Bone marrow (tissue), 2 donors: ENCODE measurements at places on chromosomes 7 and 10.
A peak's percentile ranks its signal among the peaks of the same experiment; 100 is the strongest.

GRCh38 chr10:106515206-106515790 is 649.2 kb downstream of the SORCS1 start:
- DNase-seq = no peak

DNA sequence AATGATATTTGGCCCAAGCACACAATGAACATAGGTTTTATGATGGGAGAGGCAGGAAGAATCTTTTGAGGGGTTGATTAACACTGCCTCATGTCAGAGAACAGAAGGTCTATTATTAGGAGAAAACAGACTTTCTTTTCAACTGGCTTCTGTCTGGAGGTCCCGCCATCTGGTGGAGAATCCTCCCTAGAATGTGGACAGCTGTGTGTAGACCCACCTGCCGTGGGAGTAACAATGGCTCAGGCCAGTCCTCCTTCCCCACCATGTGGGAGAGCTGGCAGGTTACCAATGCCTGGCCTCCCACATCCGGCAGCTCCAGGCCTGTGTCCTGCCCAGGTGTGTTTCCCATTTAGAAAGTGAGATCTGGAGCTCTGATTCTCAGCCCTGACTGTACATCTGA is 70.4 kb upstream of the AOAH start:
- DNase-seq = no peak

GRCh38 chr7:93015779-93016481 is 101.8 kb downstream of the SAMD9 start:
- DNase-seq = no peak

DNA sequence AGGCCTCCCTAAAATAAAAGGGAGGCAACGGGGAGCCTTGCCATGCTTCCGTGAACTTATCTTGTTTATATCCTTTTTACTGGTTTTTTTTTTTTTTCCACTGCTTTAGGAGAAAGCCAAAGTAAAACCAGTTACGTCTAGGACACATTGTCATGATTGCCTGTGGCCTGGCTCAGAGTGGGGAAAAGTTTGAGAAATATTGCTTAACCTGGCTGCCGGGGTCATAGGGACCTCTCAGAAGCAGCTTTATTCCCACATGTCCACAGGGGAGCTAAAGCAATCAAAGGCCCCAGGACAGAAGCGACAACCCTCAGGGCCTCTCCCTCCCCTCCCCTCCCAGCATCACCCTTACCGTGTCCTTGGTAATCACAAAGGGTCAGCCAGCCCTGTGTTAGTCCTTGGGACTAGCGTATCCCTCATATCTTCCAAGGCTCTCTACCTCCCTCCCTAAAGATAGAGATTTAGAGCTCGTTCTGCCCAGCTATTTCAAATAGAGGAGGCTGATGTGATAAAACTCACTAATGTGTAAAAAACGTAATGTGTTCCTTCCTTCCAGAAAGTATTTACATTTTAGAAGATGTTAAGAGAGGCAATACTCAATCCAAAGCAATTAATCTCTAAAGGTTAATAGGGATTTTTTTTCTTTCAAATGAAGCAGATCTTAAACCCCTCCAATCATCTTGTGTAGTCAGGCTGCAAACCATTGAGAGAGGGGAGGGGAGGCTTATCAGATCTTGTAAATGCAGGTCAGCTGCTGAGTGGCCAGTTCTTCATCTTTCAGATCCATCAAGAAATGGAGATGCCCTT is 64.8 kb upstream of the PRKAR2B start:
- DNase-seq = no peak

DNA sequence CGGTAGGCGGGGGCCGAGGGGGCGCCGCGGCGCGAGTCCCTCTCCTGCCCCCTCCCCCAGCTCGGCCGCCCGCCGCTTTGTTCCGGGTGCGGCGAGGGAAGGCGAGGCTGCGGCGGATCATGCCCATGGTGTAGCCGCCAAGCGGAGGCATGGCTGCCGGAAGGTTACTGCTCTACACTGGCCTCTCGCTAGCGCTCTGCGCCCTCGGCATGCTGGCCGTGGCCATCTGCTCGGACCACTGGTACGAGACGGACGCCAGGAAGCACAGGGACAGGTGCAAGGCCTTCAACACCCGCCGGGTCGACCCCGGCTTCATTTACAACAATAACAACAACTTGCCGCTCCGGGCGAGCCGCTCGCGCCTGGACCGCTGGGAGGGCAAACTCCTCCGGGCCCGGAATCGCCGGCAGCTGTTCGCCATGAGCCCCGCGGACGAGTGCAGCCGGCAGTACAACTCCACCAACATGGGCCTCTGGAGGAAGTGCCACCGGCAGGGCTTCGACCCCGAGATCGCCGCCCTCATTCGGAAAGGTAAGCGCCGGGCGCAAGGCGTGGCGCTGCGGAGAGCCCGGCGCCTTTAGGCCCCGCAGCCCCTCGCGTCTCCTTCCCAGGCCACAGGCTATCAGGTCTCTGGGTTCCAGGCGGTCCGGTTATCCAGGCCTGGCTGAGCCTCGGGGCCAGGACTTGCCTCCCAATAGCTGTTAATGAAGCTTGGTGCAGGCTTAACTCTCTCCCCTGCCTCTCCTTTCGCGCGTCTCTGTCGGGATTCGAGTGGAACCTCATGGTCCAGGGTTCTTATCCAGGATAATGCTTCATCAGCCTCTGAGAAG is 513 bp downstream of the TMEM178B start:
- DNase-seq = no peak

GRCh38 chr10:103620891-103621782 is 127.6 kb downstream of the NEURL1 start:
- no peak for DNase-seq

GRCh38 chr7:158567153-158567603 is 20.4 kb downstream of the PTPRN2 start:
- no peak for DNase-seq

DNA sequence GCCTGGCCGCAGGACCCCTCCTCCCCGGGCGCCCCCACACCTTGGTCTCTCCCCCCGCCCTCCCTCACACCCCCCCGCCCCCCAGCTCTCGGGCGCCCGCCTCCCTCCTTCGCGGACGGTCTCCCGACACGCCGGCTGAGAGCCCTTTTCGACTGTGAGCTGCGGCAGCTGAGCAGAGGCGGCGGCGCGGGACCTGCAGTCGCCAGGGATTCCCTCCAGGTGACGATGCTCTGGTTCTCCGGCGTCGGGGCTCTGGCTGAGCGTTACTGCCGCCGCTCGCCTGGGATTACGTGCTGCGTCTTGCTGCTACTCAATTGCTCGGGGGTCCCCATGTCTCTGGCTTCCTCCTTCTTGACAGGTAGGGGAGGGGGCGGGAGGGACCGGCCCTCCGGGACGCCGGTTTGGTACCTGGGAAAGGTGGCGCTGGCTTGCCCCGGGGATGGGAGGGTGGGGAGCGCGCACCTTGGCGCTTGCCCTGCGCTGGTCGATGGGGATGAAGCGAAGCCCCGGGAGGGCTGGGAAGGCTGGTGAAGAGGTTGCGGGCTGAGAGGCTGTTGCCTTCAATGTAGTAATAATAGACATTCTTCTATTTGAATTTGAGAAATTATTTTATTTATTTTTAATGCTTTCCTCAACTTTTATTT is at the start of gene BMPER:
Gene BMPER (plus strand): TSS at position 151 of the 644 bp plus-strand sequence. CDS start 75 bp downstream, at position 226.
- DNase-seq = no peak

GRCh38 chr10:96556003-96556402 is 30.8 kb downstream of the TM9SF3 start:
- no peak for DNase-seq

GRCh38 chr10:131901181-131901829 is 497 bp downstream of the PPP2R2D start:
- DNase-seq = peak; percentile 54

DNA sequence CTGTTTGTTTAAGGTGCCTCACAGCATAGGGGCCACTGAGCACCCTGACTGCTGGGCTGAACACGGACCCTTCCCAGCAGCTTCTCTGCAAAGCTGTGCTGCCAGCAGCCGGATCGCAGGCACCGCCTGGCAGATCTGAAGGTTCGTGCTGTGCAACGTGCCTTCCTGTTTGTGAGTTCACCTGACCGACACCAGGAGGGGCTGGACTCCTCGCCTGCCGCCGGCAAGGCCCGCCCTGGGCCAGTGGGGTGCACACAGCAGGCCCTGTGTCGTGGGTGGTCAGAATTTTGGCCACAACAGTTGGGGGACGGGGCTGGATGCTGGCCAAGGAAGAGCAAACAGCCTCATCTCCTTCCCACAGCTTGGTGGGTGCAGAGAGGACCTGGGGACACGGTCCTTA is 12.6 kb downstream of the CYP2W1 start:
- no peak for DNase-seq

DNA sequence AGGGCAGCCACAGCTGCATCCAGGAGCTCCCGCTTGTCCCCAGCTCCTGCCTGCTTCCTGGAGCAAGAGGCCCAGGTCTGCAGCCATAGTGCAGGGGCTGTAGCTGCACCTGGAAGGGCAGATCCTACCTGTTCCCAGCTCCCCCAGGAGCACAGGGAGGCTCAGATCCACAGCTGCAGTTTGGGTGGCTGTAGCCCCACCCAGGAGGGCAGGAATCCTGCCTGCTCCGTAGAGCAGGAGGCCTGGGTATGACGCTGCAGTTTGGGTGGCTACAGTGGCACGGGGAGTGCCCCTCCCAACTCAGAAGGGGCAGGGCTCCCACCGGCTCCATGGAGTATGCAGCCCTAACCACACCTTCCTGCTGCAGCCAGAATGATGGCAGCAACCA is 26.7 kb upstream of the CDCA7L start:
- no peak for DNase-seq

- DNase-seq = no peak
These were observed 90.5 kb upstream of the ZNF32 start for GRCh38 chr10:43739161-43739560.

- DNase-seq = no peak
These were observed 91.1 kb downstream of the CPED1 start for GRCh38 chr7:121079425-121080169.
